ENCODE measurements at places on chromosomes 3 and 15.

DNA sequence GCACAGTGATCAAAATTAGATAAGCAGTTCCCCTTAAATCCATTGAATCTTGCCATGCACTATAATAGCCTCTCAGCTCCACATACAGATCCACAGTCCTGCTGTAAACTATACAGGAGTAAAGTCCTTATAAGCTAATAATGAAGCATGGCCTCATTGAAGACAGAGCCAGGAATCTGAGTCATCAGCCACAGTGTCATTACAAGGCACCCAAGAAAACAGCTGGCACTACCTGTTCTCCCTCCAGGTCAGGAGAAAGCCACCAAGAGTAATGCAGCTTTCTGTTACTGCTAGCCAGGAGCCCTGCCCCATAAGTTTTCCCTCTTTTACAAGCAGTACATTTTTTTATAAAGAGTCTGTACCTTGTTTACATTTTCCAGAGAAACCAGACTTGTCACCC lies 27.3 kb downstream of the WDR49 start:
- no peak for DNase-seq

- DNase-seq = no peak
Observed at GRCh38 chr15:44530653-44531052, 6.3 kb upstream of the EIF3J start.

- no peak for DNase-seq
Observed at GRCh38 chr3:119308355-119308754, 14.2 kb downstream of the ARHGAP31 start.

- DNase-seq = no peak
Observed at GRCh38 chr3:122023335-122023910, 1.4 kb upstream of the ILDR1 start.

- DNase-seq = no peak
Observed at GRCh38 chr15:59741274-59741906, 52.3 kb upstream of the BNIP2 start.

All from liver (tissue), 10 donors.